NCI-H1417 treated with DMSO at 0.1 percent for 48 hours (cell line): ENCODE measurements at places on chromosomes 5 and 9.

DNA sequence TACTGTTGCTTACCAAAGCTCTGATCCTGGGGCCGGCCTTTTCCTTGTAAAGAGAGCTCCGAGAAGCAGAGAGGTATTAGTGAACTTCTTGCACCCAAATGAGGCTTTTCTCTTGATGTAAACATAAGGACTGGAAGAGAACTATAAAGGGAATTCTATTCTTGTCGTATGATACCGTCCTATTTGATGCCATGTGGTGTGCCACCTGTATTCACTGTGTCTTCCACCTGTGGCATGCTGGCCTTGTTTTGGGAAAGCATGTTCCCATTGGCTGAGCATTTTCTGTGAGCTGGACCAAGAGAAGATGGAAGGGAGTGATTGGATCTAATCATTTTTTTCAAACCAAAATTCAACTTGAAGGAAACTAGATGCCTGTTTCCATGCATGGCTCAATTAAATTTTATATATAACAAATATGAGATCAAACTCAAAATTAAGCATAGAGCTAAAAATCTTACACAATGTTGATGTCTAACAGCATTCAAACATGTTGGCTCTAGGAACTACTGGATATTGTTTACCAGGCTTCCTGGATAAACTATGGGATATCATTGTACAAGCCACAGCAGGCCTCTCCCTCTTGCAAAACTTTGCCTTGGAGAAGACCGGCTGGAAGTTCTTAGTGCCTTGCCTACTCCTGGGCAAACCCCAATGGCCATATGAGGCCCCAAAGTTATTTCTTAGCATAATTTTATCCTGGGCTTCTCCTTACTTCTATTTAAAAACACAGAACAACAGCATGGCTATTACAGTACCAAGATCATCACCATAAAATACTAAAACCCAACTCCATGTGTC lies 115.3 kb downstream of the TSSK1B start:
- no peak for DNase-seq

DNA sequence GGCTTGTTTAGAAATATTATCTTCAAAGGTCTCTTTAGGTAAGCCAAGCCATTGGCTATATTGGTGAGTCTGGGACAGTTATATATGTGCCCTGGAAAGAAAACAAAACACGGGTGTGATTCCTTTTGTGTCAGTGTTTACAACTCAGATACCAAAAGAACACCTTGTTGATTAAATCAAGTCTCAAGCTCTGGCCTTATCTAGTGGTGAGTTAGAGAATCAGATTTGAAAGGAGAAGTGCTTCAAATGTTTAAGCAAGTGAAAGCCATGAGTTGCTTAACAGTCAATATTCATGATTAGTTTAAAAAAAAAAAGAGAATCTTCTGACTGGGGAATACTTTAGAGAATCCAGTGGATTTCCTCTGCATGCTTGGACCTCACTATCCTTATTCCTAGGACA lies 68.3 kb downstream of the IQGAP2 start:
- DNase-seq = no peak

DNA sequence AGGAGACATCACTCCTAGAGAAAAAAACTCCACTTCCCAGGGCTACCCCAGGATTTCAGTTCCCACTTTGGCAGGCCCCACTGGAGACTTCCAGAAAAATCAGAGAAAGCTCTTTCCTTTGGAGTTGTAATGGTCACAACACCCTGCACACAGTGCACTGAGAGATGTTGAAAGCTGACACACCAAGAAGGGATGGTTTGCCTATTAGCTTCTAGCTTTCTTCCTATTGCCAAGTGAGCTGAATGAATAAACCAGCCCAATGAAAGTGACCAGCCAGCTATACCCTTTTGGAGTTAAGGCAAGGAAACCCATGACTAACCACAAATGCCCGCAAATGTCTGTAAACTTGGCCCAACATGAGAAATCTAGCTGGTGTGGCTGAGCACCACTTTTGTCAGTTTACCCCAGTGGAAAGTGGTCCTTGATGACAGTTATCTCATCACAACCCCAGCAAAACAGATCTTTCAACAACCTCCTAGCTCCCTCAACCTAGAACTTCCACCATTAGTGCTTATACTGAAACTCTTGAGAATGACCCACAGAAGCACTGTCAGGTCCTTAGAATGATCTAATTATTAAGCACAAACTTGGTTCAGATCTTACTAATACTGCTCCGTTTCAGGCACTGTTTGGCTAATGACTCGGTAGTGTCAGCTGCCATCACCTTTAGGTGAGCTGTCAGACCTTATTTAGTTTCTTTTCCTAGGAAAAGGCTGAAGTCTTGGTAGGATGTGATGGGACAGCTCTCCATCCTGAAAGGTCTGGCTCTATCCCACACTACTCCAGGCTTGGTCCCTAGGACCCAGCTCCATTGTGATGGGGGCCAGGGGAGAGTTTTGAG lies 11.2 kb downstream of the IRF1 start:
- DNase-seq = no peak

DNA sequence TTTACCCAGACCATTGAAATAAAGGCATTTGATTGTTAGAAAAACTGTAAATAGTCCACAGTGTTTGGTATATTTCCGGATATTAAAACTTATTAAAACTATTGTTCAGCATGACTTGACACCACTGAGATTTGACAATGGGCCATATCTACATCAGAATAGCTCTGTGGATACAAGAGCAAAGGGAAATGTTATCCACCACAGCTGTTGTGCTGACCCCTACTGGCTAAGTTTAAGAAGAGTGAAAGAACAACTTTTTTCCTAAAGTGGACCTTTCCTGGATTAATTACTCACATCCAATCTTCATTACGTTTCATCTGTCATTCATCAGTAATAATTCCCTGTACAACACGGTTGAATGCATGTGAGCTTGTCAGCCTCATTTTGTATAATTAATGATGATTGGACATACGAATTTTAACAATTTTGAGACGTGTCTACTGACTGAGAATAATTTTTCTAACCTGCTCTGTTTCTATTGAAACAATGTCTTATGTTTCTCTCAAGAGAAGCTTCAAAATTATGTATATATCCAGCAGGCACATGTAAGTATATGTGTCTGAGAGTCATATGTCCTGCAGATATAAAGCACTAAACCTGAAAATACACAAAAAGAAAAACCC lies 1952.6 kb downstream of the MAT2B start:
- DNase-seq = peak; percentile 20

GRCh38 chr5:135950611-135951010 lies 4.2 kb downstream of the LECT2 start:
- DNase-seq = no peak
